Skin of body (tissue), 3 donors: ENCODE measurements at places on chromosomes 5 and 9. TPM values are rescaled to one million over a fixed set of nuclear protein-coding genes. Genes with fewer than 3 reads are reported as not detected.

DNA sequence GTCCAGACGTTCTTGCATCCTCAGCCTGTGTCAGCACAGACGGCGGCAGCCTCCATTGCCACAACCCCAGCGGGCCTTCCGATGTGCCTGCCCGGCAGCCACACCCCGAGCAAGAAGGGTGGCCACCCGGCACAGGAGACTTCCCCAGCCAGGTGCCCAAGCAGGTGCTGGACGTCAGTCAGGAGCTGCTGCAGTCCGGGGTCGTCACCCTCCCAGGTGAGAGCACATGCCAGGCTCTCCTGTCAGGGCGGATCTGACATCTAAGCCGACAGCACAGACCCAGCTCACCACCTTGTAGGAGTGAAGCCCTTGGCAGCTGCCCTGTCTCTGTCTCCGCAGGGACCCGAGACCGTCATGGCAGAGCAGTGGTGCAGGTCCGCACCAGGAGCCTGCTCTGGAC is 48.3 kb upstream of the LRRC14B start:
- no peak for DNase-seq

DNA sequence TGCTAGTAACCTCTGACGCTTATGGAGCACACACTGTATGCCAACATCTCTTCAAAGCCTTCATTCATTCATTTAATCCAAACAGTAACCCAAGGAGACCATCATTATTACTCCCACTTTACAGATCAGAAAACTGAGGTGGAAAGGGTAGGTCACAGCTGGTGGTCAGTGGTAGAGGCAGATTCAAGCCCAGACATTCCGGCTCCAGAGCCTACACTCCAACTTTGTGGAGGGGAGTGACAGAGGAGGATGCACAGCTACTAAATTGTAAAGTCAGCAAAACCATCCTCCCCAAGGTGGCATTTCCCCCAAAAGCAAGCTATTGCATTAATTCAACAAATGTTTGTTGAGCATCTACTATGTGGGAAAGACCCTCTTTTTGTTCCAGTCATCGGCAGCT is 110.5 kb upstream of the CPEB4 start:
- DNase-seq, result no peak

DNA sequence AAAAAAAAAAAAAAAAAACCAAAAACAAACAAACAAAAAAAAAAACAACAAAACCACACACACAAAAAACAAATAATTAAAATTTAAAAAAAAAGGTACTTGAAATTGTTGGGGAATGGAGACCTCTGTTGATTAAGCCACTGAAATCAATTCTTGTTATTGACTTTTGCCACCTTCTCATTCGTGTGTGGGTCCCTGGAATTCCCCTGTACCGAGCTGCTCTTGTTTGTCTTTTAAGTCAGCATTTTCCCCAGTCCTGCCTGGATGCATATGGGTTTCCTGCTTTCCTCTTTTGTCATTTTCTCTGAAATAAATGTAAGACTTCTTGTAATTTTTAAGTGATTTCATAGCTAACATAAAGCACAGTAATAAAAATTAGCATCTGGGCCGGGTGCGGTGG is 45.5 kb downstream of the GPBP1 start:
- DNase-seq, result no peak

DNA sequence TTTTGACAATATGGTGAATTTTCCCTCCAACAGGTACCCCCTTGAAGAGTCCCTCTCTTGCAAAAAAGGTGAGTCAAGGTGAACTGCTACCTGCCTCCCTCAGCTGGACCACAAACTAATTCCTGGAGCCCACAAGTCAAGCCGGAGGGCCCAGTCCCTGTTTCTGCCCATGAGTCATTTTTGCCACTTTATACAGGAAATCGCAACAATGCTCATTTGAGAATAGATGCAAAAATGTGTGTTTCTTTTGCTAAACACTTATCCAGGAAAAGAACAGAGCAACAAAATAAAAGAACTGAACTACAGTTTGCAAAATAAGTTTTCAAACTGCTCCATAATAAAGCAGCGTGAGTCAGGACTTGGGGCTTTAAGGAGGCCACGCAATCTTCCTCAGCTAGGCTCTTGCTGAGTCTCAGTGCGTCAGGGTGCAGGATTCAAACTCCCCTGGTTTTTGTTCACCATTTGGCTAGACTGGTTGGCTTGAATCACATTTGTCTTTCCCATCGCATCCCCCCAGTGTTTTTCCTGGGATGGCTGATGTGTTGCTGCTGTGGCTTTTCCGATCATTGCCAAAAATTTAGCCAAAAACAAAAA is 102.7 kb downstream of the GOLPH3 start:
- no peak for DNase-seq

GRCh38 chr5:129717751-129718310 is 30.1 kb upstream of the MINAR2 start:
- peak; percentile 91 for DNase-seq

The TAF11L5 gene
- total RNA-seq, result not detected

The C9orf43 gene
- 0.59 TPM for total RNA-seq

- no peak for DNase-seq
Observed at GRCh38 chr5:61775901-61776300, 443.8 kb downstream of the ZSWIM6 start.

DNA sequence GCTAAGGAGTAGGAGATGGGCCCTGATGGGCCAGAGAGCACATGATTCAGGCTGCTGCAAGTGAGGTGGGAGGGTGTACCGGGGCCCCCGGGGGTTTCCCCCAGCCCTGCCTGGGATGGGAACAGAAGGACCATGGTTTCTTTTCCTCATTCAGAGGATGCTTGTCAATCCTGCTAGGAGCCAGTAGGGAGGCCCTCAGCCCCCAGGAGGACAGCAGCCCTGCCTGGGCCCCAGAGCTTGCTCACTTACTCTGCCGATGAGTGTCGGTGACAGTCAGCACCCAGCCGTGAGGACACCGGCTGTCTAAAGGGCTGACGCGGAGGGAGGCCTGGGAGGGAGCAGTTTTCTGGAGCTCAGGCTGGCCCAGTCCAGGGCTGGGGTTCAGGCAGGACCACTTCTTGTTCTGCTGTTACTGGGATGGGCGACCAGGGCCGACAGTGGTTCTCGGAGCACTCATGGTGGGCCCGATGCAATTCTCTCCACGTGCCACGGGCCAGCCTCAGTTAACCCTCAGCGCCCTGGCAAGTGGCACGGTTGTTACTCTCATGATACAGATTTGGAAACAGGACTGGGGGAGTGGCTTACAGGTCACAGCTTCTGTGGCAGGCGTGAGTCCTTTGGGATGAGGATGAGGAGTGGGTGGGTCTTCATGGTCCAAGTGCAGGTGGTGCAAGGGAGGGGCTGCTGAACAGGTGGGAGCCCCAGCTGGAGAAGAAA is 1.8 kb downstream of the ARRDC1 start:
- DNase-seq, result no peak

The PLPP7 gene
- 4.6 TPM for total RNA-seq

The NUDT12 gene
- 14.6 TPM for total RNA-seq

GRCh38 chr5:92514896-92515295 is 1066.1 kb downstream of the NR2F1-AS1 start:
- DNase-seq, result no peak

The ADRA1B gene
- total RNA-seq, result 0.79 TPM

GRCh38 chr9:109728686-109729300 is 51.2 kb upstream of the PALM2AKAP2 start:
- no peak for DNase-seq

GRCh38 chr5:123367739-123368138 is 55.5 kb downstream of the CEP120 start:
- no peak for DNase-seq

The SMIM27 gene
- 2.3 TPM for total RNA-seq

GRCh38 chr9:36837431-36838405 is 196.3 kb downstream of the PAX5 start:
- no peak for DNase-seq

The LCNL1 gene
- 0.20 TPM for total RNA-seq

DNA sequence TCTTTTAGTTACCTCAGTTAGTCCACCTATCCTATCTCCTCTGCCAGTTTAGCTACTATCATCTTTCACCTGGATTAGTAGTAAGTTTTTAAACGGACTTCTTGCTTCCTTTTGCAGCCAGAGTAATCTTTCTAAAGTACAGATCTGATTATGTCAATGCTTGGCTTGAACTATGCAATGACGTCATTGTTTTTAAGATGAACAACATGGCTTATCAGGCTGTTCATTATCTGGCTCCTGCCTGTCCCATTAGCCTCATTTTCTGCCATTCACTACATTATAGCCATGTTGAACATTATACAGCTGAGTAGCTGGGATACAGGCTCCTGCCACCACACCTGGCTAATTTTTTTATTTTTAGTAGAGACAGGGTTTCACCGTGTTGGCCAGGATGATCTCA is 98.7 kb downstream of the RANBP17 start:
- DNase-seq, result no peak

DNA sequence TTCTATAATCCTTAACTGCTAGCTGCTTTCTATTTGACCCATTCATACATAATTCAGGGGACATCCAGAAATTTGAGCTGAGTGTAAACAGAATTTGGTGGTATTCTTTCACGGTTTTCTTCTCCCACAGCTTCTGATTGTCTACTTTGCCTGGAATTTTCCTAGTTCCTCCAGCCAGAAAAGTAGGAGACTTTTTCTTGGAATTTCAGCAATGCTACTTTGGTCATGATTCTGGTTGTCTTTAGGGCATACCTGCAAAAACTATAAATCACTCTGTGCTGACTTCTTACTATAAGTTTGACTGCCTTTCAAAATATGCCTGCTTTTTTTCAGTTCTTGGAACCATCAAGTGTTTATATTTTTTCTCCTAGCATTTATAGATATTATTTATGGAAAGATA is 260.2 kb downstream of the TMEM38B start:
- no peak for DNase-seq

DNA sequence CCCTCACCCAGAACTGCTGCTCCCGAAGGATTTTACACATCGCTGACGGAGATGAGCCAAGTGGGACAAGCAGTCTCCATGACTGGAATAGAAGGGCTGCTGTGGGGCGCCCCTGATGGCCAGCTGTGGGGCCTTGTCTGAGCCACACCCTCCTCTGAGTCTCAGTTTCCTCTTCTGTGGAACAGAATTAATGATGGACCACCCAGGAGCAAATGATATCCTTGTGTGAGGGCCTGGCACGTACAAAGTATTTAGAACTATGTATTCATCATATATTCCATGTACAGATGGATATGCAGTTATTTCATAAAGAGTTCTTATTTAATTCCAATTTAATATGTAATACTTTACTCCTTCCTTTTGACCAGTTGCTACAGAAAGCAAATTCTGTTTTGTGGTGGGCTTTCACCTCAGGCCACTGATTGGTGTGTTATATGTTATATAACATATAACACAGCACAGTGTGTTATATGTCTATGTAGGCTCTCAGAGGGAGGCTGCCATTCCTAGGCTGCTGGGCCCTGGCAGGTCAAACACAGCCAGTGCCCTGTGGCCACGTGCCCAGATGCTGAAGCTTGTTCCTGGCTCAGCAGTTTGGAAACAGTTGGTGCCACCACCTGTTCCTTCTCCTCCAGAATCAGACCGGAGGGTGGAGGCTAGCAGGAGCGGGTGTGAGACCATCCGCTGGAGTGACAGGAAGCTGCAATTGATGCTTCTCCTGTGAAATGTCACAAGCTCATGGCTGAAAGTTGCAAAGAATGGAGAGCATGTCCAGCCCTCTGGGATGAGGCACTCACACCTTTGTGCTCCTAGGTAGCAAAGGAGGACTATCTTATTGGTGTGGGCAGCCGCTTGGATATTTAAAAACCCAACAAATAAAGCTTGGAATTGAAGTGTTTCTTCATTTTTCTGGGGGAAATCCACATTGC is 4.4 kb upstream of the FGD3 start:
- peak; percentile 61 for DNase-seq

DNA sequence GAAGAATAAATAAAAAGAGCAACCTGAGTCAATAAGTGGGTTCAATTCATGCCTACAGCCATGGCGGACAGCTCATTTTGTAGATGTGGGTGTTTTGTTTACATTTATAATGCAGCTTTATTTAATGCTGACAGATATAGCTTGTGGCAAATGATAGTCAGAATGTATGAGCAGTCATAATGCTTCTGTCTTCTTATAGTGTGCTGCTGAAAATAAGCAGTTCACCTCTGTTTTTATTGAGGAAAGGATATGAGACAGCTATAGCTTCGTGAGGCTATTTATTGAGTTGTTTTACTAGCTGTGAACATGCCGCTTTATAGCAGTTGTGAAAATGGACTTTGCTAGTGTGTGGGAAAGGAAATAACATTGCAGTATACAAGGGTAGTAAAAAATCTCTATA is 147.4 kb downstream of the PBX3 start:
- DNase-seq, result no peak

- DNase-seq, result no peak
Observed at GRCh38 chr5:111159845-111160244, 64.3 kb upstream of the CAMK4 start.

The ARID3C gene
- not detected for total RNA-seq

The EGR1 gene
- 47.6 TPM for total RNA-seq

DNA sequence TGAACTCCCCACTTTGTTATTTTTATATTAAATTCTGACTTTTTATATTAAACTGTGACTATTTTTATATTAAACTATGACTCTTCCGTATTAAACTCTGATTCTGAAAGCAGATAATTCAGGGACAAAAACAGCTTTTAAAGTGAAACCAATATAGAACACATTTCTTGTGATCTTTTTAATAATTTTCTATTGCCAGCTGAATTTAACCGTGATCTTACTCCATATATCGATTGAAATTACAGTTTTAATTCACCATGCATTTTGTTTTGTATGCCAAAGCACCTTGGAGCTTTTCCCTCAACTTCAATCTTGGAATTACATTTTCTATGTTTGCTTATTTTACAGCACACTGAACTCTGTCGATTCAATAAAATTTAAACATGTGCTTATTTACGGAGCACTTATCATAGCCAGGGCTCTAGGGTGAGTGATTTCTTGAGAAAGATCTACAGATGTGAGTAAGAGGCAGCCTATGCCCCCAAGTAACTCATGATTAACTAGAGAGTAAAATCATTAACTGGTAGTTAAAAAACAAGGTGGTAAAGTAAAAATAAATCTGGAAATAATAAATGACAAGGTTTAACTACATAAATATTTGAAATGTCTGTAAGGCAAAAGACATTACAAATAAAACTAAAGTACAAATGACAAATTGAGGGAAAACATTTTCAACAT is 72.9 kb upstream of the ALDH1B1 start:
- DNase-seq, result no peak

- no peak for DNase-seq
Observed at GRCh38 chr5:53490747-53491146, 10.3 kb downstream of the FST start.

The MRPL36 gene
- 23.1 TPM for total RNA-seq

GRCh38 chr9:32574858-32575257 is 1.9 kb upstream of the NDUFB6 start:
- DNase-seq, result no peak

The MZB1 gene
- total RNA-seq, result 0.89 TPM

GRCh38 chr5:149442563-149443182 is 63.6 kb upstream of the IL17B start:
- DNase-seq, result peak; percentile 49

- no peak for DNase-seq
Observed at GRCh38 chr5:137352095-137352494, 147.0 kb downstream of the SPOCK1 start.

- DNase-seq, result no peak
Observed at GRCh38 chr9:98877311-98877710, 66.4 kb upstream of the COL15A1 start.

- DNase-seq, result no peak
Observed at GRCh38 chr9:13364271-13365000, 84.9 kb upstream of the MPDZ start.

- no peak for DNase-seq
Observed at GRCh38 chr9:114696814-114697544, 15.0 kb upstream of the TEX48 start.

- no peak for DNase-seq
Observed at GRCh38 chr5:15807871-15808270, 307.9 kb downstream of the FBXL7 start.

GRCh38 chr5:168422431-168422830 is 63.8 kb upstream of the RARS1 start:
- no peak for DNase-seq

- no peak for DNase-seq
Observed at GRCh38 chr9:15482146-15482545, 28.6 kb downstream of the PSIP1 start.
